ENCODE measurements at places on chromosomes 11 and 22. TPM values are rescaled to one million over a fixed set of nuclear protein-coding genes. Genes with fewer than 3 reads are reported as not detected.

Gene CBLIF
- total RNA-seq: not detected

Gene ZNF214
- total RNA-seq: 0.03 TPM

Gene OR52E8
- total RNA-seq: not detected

Gene SYT8
- not detected for total RNA-seq

Gene SNX15
- 23.1 TPM for total RNA-seq

Gene KCNK4
- not detected for total RNA-seq

Gene RAB3IL1
- 3.1 TPM for total RNA-seq

Gene CALCA
- not detected for total RNA-seq

Gene VWCE
- total RNA-seq: 0.17 TPM

Gene OR6T1
- total RNA-seq: not detected

Gene SLC16A8
- not detected for total RNA-seq

Gene TRPM5
- 0.05 TPM for total RNA-seq

Gene PARVG
- total RNA-seq: 0.50 TPM

Gene FERMT3
- 2.0 TPM for total RNA-seq

Gene PKP3
- total RNA-seq: 13.1 TPM

Gene RPUSD4
- 30.0 TPM for total RNA-seq

Gene RAG1
- 0.17 TPM for total RNA-seq

Gene HSPB2
- total RNA-seq: not detected

Gene DNAJB7
- not detected for total RNA-seq

Gene GPR83
- not detected for total RNA-seq

Measured in HT1080 (cell line).